ENCODE measurements at places on chromosomes 1 and 21.

DNA sequence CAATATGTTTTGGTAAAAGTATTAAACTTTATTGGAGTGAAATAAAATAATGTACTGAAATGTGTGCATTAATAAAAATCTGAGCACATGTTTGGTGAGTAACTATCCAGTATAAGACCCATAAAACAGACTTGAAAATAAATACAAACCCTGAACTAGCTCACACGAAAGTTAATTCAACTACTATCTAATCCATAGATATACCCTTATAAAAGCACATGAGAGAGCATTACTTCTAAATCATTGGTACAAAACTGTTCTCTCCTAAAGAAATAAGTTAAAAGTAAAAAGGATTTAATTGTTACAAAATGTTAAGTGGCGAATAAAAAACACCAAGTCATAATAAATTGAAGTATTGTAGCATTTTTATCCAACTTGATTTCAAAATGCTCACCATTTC, 295.6 kb downstream of the PTPRC start:
- no peak for DNase-seq

GRCh38 chr1:18603212-18603852, 27.3 kb upstream of the PAX7 start:
- no peak for DNase-seq

DNA sequence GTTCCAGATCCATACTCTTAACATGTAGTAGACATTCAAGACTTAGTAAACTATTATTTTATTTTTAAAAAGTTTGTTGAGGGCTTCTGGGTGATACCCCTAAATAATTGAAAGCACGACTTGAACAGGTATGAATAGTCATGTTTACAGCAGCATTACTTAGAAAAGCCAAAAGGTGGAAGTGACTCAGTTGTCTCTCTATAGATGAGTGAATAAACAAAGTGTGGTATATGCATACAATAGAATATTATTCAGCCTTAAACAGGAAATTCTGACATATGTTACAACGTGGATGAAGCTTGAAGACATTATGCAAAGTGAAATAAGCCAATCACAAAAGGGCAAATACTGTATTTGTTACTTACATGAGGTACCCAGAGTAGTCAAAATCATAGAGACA, 26.5 kb downstream of the TSNAX start:
- no peak for DNase-seq

DNA sequence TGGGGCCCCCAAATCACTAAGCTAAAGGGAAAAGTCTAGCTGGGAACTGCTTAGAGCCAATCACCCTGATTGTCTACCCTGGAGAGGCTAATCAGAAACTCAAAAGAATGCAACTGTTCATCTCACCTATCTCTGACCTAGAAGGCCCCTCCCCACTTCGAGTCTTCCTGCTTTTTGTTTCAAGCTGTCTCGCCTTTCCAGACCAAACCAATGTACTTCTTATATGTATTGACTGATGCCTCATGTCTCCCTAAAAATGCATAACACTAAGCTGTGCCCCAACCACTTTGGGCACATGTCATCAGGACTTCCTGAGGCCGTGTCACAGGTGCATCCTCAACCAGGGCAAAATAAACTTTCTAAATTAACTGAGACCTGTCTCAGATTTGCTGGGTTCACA, 209.5 kb downstream of the APP start:
- DNase-seq: no peak
